ENCODE measurements at places on chromosomes 6 and 20.
A peak's percentile ranks its signal among the peaks of the same experiment; 100 is the strongest.

GRCh38 chr6:34246249-34246562 is 2.6 kb downstream of the SMIM29 start:
- DNase-seq = no peak

DNA sequence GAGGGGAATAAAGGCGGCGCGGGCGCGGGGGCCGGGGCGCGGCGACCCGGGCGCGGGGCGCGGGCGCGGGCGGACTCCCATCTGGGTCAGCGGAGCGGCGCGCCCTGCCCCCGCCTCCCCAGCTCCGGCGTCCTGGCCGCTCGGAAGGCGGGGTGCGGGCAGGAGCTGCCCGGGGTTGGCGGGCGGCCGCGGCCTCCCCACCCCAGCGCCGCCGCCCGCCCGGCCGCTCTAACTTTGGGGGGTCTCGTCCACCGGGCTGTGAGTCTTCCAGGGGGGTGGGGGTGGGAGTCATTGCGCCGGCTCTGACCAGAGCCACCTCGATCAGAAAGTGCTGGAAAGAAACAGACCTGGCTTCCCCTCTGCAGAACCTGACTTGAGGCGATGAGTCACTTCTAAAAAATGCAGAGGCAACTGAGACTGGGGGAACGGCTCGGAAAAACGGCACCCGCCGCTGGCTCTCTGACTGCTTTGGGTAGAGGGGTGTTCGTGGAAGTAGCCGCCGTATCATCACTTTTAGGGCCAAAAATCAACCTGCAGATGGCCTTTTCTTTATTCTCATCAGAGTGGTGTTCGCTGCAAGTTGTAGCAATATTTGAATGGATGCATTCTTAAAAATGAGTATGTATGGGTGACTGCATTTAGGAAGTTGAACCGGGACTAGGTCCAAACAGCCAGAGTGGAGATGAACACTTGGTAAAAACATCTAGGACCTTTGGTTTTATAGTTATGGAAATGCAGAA is 667 bp downstream of the CAP2 start:
- DNase-seq = no peak

GRCh38 chr6:134689177-134689576 is 260.7 kb downstream of the ALDH8A1 start:
- DNase-seq = no peak

GRCh38 chr6:152529369-152529768 is 107.8 kb downstream of the SYNE1 start:
- DNase-seq = no peak

DNA sequence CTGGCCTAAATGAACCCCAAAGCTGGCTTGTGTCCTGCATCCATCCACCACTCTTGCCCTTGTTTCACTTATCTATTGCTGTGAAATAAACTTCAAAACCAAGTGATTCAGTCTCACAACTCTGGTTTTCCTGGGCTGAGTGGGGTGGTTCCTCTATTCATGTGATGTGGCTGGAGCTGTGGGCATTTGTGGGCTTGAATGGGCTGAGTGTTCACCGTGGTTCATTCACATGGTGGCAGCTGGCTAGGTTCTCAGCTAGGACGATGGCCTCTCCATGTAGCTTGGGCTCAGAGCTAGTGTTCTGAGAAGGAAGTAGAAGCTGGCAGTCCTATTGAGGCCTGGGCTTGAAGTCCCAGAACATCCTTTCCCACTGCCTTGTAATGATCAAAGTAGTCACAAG is 30.4 kb downstream of the FKBP1A start:
- no peak for DNase-seq

DNA sequence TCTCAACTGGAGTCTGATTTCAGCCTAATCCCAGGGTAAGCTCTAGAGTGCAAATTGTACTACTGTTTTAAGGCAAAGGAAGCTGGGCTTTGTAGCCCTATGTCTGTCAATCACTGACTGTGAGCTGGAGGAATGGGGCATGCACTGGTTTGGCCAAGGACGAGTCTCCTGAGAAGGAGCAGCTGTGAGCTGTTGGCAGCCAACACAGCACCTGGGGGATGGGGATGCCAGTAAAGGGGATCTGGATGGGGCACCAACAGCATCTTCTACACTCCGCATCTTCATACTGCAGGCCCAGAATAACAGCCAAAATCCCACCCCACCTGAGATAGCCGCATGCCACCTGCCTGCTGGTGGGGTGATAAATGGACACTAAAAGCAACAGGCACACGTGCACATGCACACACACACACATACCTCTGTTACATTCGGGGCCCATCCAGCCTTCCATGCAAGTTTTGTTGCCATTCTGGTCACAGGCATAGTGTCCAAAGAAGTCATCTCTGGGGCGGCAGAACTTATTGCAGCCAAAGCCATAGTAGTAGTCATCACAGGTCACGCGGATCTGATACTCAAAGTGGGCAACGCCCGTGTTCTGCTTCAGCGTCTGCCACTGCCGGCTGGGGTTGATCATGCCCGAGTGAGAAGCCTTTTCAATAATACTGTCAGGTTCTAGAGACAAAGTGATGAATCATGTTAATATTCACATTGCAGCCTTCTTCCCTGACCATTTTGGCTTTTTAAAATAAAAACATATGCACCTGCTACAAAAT is 15.6 kb downstream of the JAG1 start:
- DNase-seq = no peak

DNA sequence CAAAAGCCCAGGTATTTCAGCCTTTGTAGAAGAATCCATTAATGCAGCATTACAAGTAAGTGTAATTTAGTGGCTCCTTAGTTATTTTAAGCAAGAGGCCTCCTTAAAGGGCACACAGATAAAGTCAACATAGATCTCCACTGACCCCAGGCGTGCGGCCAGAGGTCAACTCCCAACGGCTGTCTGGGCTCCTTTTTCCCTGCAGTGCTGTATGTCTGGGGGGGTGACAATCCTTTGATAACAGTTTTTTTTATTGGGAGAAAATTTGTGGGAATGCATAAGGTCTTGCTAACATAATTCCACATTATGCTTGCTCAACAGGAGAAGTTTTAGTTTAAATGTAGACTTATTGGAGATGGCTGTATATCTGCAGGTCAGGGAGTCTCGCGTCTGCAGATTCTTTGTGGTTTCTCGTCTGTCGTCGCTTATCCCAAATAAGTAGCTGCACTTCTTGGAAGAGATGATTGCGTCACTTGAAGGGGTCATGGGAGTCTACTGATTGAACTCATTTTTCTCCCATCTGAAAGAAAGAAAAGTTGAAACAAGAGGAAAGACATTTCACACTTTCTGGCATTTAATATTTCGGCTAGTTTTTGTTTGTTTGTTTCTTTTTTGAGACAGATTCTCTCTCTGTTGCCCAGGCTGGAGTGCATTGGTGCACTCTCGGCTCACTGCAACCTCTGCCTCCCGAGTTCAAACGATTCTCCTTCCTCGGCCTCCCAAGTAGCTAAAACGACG is 151.7 kb upstream of the AKAP12 start:
- DNase-seq = no peak

DNA sequence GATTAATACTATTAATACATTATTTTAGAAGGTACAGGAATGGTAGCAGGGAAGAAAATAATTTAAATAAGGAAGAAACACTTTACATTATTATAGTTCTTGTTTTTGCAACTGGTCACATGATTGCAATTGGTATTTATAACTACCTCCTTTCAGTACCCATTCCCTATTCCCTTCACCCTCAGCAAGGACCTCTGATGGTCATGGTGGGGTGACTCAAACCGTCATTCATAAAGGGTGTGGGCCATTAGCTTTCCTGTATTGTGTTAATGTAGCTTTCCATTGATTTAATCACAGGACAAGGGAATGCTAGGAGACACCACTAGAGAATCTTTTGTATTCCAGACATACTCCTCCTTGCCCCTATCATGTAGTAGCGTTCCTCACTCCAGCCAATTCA is 47.2 kb upstream of the TMEM244 start:
- DNase-seq = no peak

DNA sequence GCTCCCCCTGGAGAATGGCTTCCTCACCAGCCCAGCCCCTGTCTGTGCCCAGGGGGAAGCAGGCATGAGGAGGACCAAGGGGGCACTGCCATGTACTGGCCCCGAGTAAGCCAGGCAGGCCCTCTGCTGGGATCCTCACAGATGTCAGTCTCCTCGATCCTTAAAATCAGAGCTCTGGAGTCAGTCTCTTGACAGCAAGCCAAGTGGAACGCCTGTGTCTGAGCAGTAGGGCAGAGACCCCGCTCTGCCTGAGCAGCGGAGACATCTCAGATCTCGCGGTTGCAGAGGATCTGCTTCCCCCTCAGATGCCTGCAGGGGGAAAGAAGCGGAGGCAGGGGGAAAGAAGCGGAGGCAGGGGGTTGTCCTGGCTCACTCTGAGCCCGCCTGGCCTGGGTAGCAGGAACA is 92.6 kb downstream of the SNX5 start:
- DNase-seq = no peak

- no peak for DNase-seq
Measured at GRCh38 chr6:87932361-87932760, 115.3 kb upstream of the SPACA1 start.

- DNase-seq = no peak
Measured at GRCh38 chr6:36852481-36853147, 13.4 kb upstream of the CPNE5 start.

DNA sequence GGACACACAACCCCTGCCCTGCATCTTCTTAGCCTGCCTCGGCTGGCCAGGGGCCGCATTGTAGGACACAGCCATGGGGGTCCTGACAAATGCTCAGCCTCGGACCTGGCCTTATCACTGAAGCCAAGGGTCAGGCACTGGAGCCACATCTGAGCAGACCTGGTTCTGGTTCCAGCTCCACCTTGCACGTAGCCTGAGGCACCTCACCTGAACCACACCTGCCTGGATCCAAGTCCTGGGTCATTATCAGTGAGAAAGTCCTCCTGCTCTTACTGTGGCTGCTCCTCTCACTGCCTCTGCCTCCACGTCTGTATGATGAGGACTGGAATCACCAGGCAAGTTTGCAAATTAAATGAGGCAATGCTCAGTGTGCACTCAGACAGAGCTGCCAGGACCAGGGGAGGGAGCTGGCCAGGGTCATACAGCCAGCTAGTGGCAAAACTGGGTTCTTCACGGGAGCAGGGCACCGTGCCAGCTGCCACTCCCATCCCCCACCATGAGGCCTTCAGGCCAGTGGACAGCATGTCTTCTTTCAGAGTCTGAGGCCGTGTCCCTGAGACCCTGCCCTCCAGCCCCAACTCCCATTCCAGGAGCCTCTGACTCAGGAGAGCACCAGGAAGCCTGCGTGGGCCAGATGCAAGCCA is 40.2 kb downstream of the MRPL14 start:
- DNase-seq = no peak

- no peak for DNase-seq
Measured at GRCh38 chr6:166165558-166166313, 1.9 kb downstream of the TBXT start.

GRCh38 chr6:46381579-46381978 is 109.7 kb downstream of the RCAN2 start:
- no peak for DNase-seq

DNA sequence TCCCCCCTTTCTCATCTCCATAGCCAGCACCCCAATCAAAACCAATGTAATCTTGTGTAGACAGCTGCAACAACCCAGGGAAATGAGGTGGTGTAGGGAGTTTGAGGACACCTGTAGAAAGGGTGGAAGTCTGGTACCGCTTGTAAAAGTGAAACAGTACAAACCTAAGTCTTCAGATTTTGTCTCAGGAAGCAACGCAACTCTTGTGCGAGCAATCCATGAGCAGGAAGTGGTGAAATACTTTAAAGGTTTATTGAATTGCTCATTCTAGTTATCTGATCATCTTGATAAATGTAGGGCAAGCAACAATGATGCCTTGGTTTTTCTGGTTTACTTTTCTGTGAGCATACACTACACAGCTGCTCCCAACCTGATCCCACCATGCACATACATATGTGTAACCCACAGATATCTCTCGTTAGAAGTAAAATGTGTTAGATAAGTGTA is 71.1 kb upstream of the THEMIS start:
- no peak for DNase-seq

DNA sequence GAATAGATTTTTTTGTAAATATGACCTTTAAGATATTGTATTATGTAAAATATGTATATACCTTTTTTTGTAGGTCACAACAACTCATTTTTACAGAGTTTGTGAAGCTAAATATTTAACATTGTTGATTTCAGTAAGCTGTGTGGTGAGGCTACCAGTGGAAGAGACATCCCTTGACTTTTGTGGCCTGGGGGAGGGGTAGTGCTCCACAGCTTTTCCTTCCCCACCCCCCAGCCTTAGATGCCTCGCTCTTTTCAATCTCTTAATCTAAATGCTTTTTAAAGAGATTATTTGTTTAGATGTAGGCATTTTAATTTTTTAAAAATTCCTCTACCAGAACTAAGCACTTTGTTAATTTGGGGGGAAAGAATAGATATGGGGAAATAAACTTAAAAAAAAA is 130.9 kb downstream of the SULF2 start:
- DNase-seq = no peak

- DNase-seq = no peak
Measured at GRCh38 chr6:123810948-123811347, 7.3 kb downstream of the NKAIN2 start.

- no peak for DNase-seq
Measured at GRCh38 chr6:105606831-105607463, 204.1 kb upstream of the PREP start.

- DNase-seq = peak; percentile 66
Measured at GRCh38 chr20:1888796-1889463, 6.3 kb upstream of the SIRPA start.

GRCh38 chr6:109460161-109460829 is 4.7 kb upstream of the MICAL1 start:
- no peak for DNase-seq

- DNase-seq = no peak
Measured at GRCh38 chr6:167998215-167998614, 744 bp downstream of the KIF25 start.

DNA sequence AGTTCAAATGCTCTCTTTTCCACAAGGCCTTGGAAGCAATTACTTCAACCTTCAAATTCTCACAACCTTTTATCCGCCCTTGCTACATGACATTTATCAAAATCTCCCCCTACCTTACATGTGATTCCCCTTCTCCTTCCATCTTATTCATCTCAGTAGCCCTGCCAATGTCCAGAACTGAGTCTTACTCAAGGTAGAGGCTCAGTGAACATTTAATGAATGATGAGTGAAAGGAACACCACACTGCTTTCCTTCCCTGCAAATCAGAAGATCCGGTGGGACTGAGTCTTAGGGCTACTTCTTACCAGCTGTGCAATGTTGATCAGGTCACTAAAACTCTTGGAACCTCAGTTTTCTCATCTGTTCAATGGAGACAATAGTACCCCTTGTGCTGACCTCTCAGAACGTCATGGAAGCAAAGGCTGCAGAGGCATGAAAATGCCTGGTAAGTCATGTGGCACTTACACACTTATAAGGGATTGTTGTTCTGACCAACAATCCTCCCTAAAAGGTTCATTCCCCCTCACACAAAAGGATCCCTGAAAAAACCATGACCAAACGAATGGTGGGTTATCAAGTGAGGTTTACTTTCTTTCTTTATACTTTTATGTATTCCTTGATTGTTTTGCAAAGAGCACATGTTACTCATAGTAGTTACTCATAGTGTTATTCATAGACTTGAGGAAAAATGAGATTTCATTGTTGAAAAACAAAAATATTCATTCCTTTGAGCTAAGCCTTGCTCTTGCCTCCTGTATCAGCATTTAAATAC is 6.5 kb downstream of the MDGA1 start:
- DNase-seq = no peak

All from NCI-H1436 (cell line).